ENCODE measurements at places on chromosomes 2 and 18. TPM values are rescaled to one million over a fixed set of nuclear protein-coding genes. Genes with fewer than 3 reads are reported as not detected.

HRH4 gene
- total RNA-seq: not detected

CCDC102B gene
- 12.5 TPM for total RNA-seq

TMEM247 gene
- not detected for total RNA-seq

FAM124B gene
- not detected for total RNA-seq

ARHGEF4 gene
- total RNA-seq: 2.1 TPM

HOXD13 gene
- 32.7 TPM for total RNA-seq

DNA sequence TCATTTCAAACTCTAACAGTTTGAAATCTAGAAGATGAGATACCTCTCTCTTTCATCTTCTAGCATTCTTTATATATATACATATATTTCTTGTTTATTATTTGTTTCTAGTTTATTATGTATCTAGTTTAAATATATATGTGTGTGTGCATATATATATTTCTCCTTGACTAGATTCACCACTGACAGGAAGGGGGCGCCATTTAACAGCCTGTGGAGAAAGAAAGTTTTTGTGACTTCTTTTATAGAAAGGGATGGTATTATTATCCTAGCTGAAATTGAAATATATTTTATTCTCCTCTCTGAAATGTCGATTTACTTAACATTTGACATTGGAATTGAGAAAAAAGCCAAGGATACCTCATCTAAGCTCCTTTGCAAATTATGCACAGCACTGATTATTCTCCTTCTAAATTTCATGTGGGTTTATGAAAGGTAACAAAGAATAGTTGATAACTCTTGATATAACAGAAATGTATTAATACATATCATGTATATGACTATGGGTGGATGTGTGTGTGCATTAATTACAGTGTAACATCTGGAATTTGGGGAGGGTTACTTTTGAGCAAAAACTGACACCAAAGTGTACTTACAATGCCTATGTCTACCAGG is 160.7 kb upstream of the NT5C1B start:
- H3K27me3 ChIP-seq: peaks cover 6% of the 10 kb centered on the region
- no peak overlapping the region for H3K27ac ChIP-seq
- H3K4me1 ChIP-seq: no peaks in the 10 kb centered on the region

DNA sequence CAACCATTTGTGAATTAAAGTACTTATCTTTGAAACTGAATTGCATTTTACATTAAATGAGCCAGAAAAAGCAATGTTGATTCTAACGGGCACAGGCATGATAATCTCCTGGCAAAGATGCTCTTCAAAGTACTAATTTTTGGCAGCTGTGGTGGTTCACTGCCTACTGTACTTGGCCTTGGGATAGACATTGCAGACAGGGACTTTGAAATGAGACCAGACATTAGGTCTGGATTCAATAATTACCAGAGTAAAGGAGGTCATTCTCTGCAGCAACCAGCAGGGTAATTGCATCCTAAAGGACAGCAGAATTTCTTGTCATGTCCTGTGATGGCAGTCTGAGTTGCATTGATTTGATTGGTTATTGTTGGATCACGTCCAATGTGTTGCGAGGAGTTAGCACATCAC is 986.5 kb downstream of the TDRD15 start:
- H3K27me3 ChIP-seq: no peaks in the 10 kb centered on the region
- no peaks in the 10 kb centered on the region for H3K4me1 ChIP-seq

GRCh38 chr18:72376256-72376655 is 167.9 kb downstream of the CBLN2 start:
- H3K4me1 ChIP-seq: no peaks in the 10 kb centered on the region
- no peaks in the 10 kb centered on the region for H3K36me3 ChIP-seq
- no peak for DNase-seq
- H3K27ac ChIP-seq: no peak overlapping the region

DNA sequence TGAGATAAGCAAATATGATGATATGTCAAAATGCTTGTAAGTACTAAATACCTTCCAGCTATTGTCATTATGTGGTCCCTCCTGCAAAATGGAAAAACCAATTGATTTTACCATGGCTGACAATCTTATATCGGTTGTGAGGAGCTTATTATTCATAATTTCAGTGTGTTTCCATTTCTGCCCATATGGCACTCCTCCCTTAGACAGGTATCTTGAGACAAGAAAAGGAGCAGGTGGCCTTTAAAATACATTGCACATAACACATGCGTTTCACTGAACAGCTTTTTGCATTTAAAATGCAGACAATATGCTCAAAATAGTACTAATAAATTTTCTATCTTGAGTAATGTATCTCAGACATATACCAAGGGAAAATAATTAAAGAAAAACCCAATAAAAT is 60.2 kb upstream of the SH3RF3 start:
- H3K4me3 ChIP-seq: no peak overlapping the region
- peaks cover 3% of the 10 kb centered on the region for H3K4me1 ChIP-seq
- no peaks in the 10 kb centered on the region for H3K27me3 ChIP-seq
- H3K36me3 ChIP-seq: no peaks in the 10 kb centered on the region

- H3K27ac ChIP-seq: no peak overlapping the region
- no peaks in the 10 kb centered on the region for H3K27me3 ChIP-seq
- no peaks in the 10 kb centered on the region for H3K36me3 ChIP-seq
- peaks cover 3% of the 10 kb centered on the region for H3K4me1 ChIP-seq
- DNase-seq: no peak
- no peak overlapping the region for H3K4me3 ChIP-seq
These were observed 155.7 kb downstream of the ALK start for GRCh38 chr2:29765721-29766120.

DNA sequence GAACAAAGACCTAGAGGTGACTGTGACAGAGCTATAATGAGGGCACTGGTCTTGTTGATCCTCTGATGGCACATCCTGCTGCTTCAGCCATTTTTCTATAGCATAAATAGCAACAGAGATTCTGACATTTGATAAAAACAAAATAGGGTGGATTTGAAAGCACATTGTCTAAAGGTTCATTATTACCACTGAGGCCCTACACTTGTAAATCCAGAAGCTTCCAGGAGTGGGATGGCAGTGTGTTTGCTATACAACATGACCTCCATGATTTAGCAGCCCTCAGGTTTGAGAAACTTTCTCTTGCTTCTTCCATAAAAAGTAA is 93.2 kb upstream of the CD302 start:
- no peak overlapping the region for H3K4me3 ChIP-seq
- peaks cover 3% of the 10 kb centered on the region for H3K4me1 ChIP-seq
- no peaks in the 10 kb centered on the region for H3K36me3 ChIP-seq
- no peak overlapping the region for H3K27ac ChIP-seq
- no peaks in the 10 kb centered on the region for H3K27me3 ChIP-seq
- DNase-seq: no peak

GRCh38 chr2:63122921-63123320 is 72.3 kb downstream of the OTX1 start:
- DNase-seq: no peak
- no peaks in the 10 kb centered on the region for H3K27me3 ChIP-seq
- no peak overlapping the region for H3K4me3 ChIP-seq

DNA sequence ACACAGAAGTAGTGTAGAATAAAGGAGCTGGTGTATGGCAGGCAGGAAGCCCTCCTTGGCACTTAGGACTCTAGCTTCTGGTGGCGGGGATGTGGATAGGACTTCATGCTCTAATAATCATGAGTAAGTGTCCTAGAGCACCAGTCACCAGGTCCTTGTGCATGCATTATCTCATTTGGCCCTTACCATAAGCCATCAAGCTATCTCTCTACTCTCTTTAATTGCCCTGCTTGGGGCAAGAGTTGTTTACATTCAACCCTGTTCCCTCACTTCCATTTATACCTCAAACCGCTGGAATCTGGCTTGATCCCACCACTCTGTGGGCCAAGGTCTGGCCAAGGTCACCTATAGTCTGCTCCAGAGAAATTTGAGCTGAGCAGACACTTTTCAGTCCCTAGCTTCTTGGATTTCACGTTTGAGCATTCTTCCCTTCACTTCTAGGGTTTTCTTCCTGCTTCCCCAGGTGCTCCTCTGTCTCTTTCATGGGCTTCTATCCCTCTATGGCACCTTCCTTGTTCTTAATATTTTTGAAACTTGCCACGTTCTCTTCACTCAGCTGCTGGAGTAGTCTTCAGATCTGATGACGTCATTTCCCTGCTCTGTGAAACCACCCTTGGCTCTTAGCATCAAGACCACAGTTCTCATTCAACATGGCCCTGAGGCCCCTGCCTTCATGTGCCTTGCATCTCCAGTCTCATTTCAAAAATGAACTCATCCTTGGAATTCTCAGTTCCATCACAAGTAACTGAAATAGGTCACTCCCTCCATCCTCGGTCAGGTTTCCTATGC is 94.9 kb upstream of the GATA6 start:
- no peaks in the 10 kb centered on the region for H3K4me1 ChIP-seq
- no peak overlapping the region for H3K27ac ChIP-seq
- H3K36me3 ChIP-seq: no peaks in the 10 kb centered on the region
- no peak for DNase-seq
- no peaks in the 10 kb centered on the region for H3K27me3 ChIP-seq
- H3K4me3 ChIP-seq: no peak overlapping the region

- H3K4me3 ChIP-seq: no peak overlapping the region
- no peak for DNase-seq
- H3K36me3 ChIP-seq: no peaks in the 10 kb centered on the region
- H3K27me3 ChIP-seq: no peaks in the 10 kb centered on the region
- H3K4me1 ChIP-seq: peaks cover 14% of the 10 kb centered on the region
These were observed 238.2 kb downstream of the TSN start for GRCh38 chr2:121993682-121994081.

DNA sequence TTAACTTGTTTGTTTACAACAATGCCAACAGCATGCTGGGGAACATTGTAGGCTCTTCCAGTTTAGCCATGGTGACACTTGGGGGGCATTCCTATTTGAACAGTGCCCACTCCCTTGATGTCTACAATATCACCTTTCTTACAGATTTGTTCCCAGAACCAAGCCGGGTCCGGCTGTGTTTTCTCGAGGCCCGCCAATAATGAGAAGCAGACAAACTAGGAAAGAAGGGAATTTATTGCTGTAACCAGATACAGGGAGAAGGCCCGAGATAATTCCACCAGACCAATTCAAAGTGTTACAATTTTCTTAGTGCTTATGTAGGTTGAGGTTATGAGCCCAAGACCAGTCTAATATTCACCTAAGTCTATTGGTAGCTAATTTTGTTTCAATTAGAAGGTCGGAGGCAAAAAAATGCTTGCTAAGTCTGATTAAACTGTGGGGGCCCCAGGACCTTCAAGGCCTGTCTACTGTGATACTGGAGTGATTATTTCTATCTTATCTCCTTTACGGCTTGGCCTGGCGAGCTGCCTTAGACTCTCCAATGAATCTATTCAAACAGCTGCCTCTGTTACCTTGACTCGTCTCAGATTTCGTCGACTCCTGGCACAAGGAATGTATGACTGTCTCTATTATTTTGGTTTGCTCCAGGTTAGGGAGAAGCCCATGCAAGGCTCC is 59.1 kb upstream of the PSME4 start:
- H3K4me3 ChIP-seq: no peak overlapping the region
- no peak overlapping the region for H3K27ac ChIP-seq
- no peak for DNase-seq
- no peaks in the 10 kb centered on the region for H3K4me1 ChIP-seq
- H3K36me3 ChIP-seq: no peaks in the 10 kb centered on the region

DNA sequence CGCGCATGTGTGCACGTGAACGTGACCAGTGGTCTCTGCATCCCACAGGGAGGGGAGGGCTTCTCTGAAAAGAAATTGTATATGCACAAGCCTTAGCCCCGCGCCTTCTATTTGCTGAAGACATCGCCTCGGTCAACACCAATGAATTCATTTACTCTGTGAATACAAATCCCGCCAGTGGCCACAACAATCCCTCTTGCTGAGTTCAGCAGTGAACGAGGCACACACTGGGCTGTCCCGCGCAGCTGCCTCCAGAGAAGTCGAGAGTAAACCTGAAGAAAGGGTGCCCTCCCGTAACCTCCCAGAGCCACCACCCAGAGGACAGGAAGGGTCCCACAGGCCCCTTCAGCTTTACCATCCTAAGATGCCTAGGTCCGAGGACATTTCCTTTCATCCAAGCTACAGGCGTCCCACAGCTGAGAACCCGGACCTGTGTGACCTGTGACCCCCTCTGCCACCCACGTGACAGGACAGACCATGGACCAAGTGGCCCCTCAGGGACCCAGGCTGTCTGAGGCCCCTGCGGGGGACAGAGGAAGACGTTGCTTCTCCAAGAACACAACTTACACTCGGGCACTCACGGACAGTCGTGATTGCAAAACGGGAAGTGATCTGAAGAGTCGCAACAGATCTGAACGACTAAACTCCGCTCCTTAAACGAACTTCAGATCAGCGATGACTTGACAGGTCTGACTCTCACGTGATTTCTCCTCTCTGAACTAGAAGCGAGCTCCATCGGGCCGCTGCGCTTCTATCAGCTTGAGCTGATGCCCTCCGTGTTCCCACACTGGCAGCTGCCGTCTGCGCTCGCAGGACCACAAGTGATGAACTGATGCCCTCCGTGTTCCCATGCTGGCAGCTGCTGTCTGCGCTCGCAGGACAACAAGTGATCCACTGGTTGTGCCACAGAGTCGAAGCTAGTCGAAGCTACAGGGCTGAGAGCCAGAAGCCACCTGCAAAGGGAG is 92.7 kb downstream of the ZNF516 start:
- no peaks in the 10 kb centered on the region for H3K36me3 ChIP-seq
- no peak overlapping the region for H3K27ac ChIP-seq

DNA sequence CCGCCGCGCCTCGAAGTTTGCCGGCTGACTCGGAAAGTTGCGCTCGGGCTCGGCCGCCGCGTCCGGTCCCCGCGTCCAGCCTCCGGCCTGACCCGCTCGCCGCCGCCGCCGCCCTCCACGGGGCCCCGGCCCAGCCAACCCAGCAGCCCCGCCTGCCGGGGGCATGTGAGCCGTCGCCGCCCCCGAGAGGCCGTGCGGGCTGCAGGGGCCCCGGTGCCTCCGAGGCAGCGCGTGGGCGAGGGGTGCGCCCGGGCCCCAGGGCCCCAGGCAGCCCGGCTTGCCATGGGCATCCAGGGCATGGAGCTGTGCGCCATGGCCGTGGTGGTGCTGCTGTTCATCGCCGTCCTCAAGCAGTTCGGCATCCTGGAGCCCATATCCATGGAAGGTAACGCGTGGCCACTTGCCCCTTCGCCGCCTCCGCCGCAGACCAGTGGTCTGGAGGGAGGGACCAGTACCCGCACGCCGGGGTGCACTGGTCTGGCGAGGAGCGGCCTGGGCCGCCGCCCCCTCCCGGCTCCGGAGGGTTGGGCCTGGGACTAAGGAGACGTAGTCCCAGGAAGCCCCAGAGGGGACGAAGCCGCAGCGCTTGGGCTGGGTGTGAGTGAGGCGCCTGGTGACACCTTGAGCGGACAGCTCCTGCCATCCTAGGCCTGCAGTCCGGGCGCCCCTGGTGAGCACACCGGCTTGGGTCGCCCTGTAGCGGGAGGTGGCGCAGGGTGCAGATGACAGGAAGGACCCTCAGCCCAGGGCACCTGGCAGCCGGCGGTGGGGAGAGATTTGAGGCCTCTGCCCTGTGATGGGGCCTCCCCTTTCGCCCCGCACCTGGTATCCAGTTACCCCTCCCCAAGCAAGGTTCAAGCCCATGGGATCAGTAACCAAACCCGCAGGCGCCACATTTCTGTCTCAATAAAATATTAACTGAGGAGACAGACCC is 49.9 kb downstream of the KCNIP3 start:
- no peak for DNase-seq
- peaks cover 41% of the 10 kb centered on the region for H3K27me3 ChIP-seq
- no peak overlapping the region for H3K27ac ChIP-seq

Measured in A673 (cell line).